ENCODE measurements at places on chromosomes 13 and 19.
A peak's percentile ranks its signal among the peaks of the same experiment; 100 is the strongest.

- no peak for DNase-seq
These were observed 3.0 kb upstream of the LGALS14 start for GRCh38 chr19:39701291-39701690.

DNA sequence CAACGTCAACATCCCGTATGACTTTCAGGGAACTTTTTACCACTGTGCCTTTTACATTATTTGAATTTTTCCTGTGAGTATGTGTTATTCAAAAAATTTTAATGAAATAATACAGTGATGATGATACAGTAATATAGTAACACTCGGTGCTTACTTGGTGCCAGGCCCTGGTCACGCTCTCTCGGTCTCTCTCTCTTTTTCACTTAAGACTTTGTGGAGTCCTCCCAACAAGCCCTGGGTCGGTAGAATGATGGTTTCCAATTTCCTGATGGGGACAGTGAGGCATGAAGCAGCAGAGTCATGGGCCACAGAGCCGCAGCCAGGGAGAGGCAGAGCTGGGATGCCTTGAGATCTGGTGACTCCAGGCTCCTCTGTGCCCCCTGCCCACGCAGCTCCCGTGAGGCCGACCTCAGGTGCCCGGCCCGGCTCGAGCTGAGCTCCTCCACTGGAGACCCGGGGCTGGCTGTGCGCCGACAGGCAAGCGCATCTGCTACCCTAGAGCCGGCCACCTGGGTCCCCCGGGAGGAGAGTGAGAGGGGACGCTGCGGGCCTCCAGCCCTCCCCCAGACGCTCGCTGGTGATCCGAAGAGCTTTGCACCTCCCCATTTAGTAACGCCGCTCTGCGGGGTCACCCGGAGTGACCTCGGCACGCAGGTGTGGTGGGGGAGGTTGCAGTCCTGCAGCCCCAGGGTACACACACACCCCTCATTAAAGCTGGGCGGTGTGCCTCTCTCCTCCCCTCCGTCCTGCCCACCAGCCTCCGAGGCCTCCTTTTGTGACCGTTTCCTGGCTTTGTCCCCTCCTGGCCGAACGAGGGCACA, 4.4 kb upstream of the SBK3 start:
- DNase-seq: no peak

DNA sequence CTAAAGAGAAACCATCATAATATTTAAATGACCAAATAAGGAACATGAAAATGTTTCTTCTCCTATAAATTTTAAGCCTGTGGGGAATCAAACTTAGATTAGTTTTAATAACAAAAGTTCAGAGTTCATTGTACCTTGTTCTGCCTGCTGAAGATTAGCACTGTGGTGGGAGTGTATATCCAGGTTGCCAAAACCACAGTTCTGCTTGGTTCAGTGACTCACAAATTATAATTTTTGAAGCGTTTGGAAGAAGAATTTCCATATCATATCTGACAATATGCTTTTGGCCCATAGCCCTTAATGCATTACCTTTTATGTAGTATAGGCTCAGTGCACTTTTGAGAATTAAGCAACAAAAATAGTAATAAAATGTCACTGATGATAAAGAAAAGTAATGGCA, 545.2 kb downstream of the GPC6 start:
- no peak for DNase-seq

- peak; percentile 78 for DNase-seq
These were observed 37.7 kb downstream of the GSX1 start for GRCh38 chr13:27830010-27830409.

GRCh38 chr19:46919324-46919723, 58.5 kb downstream of the ARHGAP35 start:
- DNase-seq: no peak

- no peak for DNase-seq
These were observed 719.4 kb downstream of the DIAPH3 start for GRCh38 chr13:59444210-59444857.

GRCh38 chr13:40640202-40640601, 26.2 kb downstream of the FOXO1 start:
- DNase-seq: no peak

DNA sequence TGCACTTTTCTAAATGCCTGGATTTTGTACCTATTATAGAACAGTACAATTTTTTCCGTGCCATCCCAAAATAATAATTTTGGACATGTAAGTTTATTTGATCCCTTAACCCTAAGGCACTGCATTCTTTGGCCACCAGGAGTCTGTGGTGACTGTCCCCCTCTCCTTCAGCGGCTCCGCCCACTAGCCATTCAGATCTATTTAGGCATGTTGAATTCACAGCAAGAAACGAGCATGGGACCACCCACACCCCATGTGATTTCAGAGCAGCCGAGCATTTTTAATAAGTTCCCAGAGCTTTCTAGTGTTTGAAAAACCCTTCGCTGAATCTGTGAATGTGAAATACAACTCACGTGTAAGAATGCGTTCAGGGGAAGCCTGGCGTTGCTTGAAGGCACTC, 567.5 kb downstream of the MYO16 start:
- no peak for DNase-seq

- no peak for DNase-seq
These were observed 8.7 kb downstream of the SHKBP1 start for GRCh38 chr19:40585241-40585981.

DNA sequence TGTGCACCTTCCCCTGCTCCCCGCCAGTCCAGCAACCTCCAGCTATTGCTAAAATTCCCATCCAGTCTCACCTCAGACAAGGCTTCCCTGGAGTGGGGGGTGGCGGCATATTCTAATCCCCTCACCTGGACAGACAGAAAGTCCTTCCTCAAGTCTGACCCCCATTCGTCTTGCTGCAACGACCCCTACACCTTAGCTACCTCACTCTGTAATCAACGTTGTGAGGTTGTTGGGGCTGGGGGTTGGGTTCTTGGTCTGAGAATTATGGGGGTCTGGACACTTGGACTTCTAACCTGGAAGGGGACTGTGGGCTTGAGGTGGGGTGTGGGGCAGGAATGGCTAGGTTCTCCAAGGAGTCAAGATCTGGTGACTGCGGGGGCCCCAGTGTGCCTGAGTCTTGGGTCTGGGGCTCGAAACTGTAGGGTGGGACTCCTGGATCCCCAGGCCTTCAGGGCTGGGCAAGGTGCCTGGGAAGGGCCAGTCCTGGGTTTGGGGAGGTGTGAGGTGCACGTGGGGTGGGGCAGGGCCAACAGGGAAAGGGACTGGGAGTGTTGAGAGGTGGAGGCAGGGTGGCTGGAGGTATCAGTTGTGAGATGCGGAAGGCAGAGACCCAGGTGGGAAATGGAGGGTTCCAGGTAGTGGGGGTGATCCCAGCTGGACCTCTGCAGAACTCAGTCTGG, 1.3 kb downstream of the FOXA3 start:
- DNase-seq: no peak

DNA sequence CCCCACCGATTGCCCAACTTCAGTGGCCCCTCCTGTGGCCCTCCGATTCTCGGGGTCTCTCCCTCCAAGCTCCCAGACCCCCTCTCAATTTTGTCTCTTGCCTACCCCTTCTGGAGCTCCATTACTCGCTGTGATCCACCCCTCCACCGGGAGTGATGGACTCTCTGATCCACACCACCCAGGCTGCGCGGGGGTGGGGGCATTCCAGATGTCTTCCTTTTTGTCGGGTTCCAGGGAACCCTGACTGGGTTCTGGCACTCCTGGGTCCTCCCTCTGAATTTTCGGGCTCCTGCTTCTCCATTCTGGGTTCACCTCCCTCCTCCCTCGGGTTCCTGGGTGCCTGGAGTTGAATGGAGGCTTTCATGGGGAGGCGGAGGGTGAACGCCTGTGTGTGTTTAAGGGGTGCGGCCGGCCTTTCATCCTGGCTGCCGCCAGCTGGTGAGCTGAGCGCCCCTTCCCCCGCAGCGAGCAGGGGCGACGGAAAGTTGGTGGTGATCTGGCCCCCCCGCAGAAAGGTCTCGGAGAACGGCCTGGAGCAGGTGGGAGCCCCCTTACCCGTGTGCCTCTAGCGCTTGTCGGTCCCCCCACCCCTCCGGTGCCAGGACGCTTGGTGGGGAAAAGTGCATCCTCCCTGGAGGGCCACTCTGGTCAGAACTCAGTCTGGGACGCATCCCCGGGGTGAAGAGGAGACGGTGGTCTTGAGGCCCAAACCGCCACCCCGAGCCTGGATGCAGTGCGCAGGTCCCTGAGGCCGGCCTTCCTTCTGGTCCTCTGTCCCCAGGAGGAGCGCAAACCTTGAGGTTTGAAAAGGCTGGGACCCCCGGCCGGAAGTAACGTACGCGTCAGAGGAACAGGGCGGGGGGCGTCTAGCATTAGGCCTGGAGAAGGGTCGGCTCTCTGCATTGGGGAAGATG, 1.6 kb downstream of the MISP3 start:
- DNase-seq: peak; percentile 46

GRCh38 chr13:26052337-26052736, 521 bp upstream of the SHISA2 start:
- no peak for DNase-seq

GRCh38 chr19:35389192-35389861, 18.5 kb downstream of the GPR42 start:
- no peak for DNase-seq

- no peak for DNase-seq
These were observed 63.8 kb downstream of the VWA8 start for GRCh38 chr13:41897126-41897525.

DNA sequence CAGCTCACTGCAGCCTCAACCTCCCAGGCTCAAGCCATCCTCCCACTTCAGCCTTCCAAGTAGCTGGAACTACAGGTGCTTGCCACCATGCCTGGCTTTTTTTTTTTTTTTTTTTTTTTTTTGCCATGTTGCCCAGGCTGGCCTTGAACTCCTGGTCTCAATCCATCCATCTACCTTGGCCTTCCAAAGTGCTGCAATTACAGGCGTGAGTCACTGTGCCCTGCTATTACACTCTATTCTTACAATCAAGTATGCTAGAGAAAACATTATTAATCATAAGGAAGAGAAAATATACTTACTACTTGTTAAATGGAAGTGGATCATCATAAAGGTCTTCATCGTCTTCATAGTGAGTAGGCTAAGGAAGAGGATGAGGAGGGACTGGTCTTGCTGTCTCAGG, 93.3 kb upstream of the DOCK9 start:
- no peak for DNase-seq

DNA sequence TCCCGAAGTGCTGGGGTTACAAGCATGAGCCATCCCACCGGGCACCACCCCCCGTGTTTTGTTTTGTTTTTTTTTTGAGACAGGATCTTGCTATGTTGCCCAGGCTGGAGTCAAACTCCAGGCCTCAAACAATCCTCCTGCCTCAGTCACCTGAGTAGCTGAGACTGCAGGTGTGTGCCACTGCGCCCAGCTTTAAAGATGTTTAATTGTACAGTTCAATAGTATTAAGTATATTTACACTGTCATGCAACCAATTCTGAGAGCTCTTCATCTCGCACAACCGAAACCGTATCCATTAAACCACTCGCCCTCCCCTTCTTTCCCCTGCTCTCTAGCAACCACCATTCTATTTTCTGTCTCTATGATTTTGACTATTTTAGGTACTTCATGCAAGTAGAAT, 15.6 kb downstream of the NUCB1 start:
- DNase-seq: no peak

DNA sequence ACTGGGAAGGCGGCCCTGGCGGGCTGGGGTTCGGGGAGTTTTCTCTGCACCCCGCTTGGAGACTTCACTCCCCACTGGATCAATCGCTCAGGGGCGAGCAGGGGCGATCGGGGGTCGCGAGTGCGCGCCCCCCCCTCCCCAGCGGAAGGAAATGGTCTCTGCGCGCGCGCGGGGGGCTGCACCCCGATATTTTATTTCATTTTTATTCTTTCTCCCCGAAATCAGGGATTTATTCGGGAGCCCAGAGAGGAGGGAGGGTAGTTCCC, 421 bp downstream of the ARID3A start:
- no peak for DNase-seq

DNA sequence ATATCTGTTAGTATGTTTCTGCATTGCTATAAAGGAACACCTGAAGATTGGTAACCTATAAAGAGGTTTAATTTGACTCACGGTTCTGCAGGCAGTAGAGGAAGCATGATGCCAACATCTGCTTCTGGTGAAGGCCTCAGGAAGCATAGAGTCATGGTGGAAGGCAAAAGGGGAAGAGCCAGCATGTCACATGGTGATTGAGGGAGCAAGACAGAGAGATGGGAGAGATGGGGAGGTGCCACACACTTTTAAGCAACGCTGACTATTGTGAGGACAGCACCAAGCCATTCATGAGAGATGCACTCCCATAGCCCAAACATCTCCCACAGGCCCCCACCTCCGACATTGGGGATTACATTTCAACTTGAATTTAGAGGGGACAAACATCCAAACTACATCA, 32.8 kb downstream of the COG6 start:
- DNase-seq: peak; percentile 4

DNA sequence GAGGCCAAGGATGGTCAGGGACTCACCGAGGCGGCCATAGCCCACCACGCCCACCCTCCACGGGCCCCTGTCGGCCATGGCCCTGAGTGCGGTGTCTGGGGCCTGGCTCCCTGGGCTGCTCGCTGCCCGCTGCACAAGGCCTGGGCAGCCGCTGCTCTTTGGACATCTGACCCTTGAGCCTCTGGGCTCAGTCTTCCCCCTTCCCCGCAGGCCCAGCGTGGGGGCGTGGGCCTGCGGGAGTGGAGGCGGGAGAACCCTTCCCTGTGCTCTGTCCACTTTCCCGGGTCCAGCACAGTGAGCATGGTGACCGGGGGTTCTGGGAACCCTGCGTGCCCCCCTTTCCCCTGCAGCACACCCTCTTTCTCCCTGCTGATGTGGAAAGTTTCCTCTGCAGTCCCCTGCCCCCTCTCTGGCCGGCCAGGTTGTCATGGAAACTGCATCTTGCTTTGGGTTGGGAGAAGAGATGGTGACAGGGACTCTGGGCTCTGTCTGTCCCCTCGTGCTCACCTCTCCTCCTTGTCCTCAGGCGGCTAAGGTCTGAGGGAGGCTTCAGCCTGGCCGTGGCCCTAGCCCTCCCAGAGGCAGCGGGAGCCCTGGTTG, at the start of gene ASPDH:
Gene ASPDH, minus strand, starts transcription at position 168 of the 600 bp plus-strand sequence. Its CDS starts 90 bp downstream, at position 78.
- DNase-seq: no peak

- DNase-seq: no peak
These were observed 6.0 kb downstream of the ZNF865 start for GRCh38 chr19:55611300-55611982.

- DNase-seq: no peak
These were observed 181.0 kb upstream of the GPR12 start for GRCh38 chr13:26941345-26942174.

DNA sequence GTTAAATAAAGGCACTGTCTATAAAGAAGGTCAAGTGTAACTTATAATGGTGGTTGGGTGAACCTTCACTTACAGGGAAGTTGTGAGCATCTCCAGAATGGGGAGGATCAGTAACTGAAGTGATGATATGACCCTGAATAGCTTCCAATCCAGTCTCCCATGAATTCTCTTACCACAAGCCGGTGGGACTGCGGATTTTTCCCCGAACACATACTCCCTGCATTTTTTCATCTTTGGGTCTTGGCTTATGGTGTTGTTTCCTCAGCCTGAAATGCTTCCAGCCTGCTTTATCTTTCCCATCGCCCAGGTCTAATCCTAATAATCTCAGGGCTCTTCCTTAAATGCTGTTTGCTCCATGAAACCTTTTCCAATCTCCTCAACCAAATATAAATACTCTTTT, 2.0 kb upstream of the CSNK1A1L start:
- no peak for DNase-seq

GRCh38 chr13:32114284-32114950, 82.8 kb downstream of the FRY start:
- no peak for DNase-seq

GRCh38 chr13:113646921-113647340, 11.1 kb downstream of the ATP4B start:
- DNase-seq: no peak

- DNase-seq: no peak
These were observed 2.3 kb upstream of the N4BP2L1 start for GRCh38 chr13:32430018-32430747.
